ENCODE measurements at places on chromosomes 3 and 15.

GRCh38 chr3:193391902-193392301 lies 13.3 kb upstream of the ATP13A5 start:
- DNase-seq, result no peak

DNA sequence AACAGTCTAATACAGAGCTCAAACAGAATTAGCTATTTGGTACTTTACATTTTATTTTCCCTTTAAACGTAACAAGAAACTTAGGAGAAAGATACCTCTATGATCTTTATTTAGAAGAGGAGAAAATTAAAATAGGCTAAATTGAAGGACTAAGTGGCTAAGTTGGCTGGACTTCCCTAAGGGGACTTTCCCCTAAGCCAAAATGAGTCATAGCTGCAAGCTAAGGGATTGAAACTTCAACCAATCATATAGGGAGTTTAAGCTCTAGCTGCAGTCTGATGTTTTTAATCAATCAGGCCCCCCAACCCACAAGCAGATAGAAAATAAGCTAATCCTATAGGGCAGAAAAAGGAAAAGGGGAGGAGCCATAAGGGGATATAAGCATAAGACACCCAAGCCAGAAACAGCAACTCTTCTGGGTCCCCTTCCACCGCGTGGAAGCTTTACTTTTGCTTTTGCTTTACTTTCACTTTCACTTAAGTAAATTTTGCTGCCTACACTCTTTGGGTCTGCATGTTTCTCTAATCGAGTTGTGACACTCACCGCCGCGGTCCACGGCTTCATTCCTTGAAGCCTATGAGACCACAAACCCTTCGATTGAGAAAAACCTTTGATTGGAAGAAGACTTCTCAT lies 1108.5 kb upstream of the EPHA6 start:
- DNase-seq, result peak; percentile 58

GRCh38 chr15:70826634-70827033 lies 27.3 kb downstream of the LARP6 start:
- DNase-seq, result no peak

DNA sequence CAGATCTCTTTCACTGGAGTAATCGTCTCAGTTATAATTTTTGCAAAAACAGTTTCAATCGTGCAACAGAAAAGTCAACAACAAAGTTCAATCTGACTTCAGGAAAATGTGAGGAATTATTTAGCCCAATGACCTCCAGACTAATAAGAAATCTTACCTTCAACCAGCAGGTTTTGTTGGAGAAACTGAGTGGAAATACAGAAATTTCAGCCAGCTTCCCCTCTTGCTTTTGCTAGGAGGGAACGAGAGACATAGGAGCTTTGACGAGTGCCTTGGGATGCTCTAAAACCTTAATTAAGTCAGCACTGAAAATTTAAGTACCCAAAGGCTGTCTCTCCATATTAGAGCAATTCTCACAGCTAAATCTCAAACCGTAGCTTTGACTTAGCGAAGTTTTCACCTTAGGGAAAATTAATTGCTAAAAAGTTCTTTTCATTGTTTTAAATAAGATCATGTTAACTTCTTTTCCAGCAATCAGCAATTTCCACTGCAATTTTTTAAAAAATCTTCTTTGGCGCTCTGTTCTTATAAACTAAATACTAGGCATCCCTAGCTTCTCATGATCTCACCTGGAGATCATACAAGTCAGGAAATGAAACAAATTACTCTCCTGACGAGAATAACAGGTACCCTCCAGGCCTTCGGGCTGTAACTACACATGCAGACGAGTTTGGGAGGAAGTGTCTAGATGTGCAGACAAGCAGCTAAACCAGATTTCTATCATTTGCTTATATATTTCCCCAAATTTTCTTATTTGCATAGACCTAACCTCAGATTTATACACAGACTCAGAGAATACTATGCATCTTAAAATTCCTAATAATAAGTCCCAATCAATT lies 250.2 kb downstream of the FAM43A start:
- DNase-seq, result no peak

DNA sequence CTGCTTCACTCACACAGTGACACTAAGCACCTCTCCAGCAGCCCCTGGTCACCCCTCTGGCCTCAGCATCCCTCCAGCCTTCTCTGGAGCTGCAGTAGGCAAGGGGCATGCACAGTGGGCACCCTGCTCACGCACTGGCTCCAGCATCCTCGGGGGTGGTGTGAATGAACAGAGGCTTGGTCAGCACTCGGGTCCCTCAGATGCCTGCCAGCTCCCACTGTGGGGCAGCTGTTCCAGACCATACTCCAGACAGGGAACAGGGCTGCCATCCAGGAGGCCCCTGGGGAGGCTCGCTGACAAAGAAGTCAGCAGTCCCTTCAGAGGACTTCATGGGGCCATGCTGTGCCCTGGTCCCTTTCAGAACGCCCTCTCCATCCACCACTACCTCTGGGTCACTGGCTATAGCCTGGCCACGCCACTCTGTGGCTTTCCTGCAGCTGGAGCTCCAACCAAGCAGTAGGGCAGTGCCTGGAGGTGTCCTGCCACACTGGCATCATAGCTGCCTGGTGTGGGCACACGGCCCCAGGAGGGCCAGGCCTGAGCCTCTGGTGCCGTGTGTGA lies 26.3 kb downstream of the ALS2CL start:
- DNase-seq, result no peak

DNA sequence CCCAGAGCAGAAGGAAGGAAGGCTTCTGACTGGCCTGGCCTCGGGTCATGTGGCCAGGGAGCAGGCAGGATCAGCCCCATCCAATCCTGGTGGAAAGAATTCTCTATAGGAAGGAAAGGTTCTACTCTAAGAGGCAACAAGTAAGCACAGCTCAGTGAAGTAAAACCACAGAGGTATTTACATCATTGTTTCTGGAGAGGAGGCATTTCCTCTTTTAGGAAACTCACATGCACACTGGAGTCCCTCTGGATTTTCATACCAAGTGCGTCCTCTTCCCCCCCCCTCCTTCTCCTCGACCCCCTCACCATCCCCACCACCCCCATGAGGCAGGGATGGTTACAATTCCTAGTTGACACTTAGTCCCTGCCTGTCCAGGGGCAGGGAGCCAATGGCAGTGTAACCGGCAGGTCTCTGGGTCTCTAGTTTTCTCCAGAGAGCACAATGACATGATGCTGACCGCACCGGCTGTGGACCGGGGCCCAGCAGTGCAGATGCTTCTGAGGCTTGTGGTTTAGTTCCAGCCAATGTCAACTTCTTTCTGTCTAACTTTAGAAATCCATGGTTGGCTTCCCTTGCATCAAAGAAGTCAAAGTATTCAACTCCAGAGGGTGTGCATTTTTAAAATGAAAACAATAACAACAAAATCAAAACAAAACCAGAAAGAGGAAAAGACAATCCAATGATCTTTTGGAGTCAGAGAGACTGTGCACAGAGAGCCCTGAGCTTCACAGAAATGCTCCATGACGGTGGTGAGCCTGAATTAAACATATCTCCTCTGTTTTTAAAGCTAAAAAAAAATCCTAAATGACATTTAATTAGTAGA lies 230.3 kb upstream of the TLE3 start:
- DNase-seq, result peak; percentile 70

DNA sequence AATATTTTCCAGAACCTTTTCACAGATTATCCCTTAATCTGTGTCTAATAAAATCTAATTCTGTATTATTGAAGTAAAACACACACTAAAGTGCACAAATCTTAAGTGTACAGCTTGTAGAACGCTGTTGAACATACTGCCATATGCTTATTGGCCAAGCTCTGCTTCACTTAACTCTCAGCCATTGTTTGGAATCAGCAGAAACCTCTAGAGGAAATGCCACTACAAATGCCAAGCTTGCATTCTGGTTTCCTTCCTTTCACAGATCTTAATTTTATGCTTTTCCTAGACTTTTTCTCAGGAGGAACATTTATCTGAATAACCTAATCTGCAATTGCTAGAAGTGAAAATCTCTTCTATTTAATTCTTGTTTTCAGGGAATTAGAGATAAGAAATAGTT lies 10.1 kb downstream of the MNS1 start:
- DNase-seq, result no peak

GRCh38 chr3:32969656-32970055 lies 18.2 kb downstream of the CCR4 start:
- no peak for DNase-seq

GRCh38 chr3:159804726-159805410 lies 183.8 kb upstream of the IL12A start:
- peak; percentile 57 for DNase-seq

GRCh38 chr3:190019006-190019405 lies 101.7 kb downstream of the P3H2 start:
- no peak for DNase-seq

DNA sequence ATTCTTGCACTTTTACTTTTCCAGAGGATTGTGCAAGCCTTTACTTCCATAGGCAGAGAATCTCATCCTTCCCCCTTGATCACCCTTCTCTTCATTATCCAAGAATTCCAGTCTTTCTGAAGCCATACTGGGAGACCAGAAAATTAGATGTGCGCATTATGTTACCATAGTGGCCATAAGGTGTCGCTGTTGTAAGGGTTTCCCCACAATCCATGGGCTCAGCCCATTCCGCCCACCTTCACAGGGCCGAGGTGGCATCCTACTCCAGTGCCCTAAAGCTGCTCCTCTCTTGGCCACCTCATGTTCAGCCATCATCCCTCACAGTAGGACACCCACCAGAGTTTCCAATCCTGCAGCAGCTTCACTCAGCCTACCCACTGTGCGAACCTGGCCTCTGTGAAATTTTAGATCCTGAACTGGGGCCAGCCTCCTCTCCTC lies 35.0 kb downstream of the CTSH start:
- DNase-seq, result peak; percentile 23

DNA sequence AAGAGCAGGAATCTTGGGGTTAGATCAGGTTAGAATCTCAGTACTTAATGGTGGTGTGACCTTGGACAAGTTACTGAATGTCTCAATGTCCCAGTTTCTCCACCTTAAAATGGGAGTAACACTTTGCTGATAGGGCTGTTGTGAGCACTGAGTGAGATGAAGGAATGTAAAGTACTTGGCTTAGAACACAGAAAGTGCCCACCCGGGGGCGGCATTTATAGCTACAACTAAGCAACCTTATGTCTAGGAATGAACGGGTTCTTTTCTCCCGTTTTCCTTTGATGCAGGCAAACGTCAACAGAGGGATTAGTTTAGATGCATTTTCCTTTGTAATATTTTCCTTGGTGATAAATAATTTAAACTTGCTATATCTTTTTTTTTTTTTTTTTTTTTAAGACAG lies 176.6 kb downstream of the USP13 start:
- DNase-seq, result no peak

DNA sequence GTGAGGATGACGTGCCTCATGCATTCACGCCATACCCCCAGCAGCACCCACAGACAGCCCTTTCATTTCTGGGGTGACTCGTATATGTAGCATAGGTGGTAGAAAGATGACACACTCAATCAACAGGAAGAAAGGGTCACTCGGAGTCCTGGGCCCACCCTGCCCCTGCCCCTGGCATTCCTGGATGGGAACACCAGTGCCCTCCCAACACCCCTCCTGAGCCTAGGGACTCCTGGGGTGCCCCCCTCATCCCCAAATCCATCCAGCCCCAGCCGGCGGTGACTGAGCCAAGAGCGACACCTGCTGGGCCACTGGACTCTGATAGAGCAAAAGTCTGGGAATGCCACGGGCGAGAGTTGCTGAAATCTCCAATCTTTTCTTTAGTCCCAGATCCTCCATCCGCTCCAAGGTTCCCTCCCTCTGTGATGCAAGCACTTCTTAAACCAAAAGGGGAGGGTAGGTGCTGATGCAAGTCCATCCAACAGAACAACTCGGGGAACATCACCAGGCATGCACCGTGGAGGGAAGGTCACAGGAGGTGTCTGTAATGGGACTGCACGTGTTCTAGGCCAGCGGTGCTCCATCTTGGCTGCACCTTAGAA lies 31.1 kb downstream of the ACAN start:
- no peak for DNase-seq

- no peak for DNase-seq
Measured at GRCh38 chr3:81105789-81106488, 655.5 kb downstream of the GBE1 start.

- DNase-seq, result no peak
Measured at GRCh38 chr15:61200626-61201025, 28.5 kb downstream of the RORA start.

GRCh38 chr15:46329876-46330275 lies 695.0 kb downstream of the SQOR start:
- DNase-seq, result no peak
